ENCODE measurements at places on chromosomes 1 and 21.

GRCh38 chr1:208631506-208631905 lies 387.3 kb upstream of the PLXNA2 start:
- H3K27ac ChIP-seq: no peak overlapping the region
- no peaks in the 10 kb centered on the region for H3K27me3 ChIP-seq

GRCh38 chr1:235415008-235415904 lies 48.0 kb downstream of the TBCE start:
- H3K4me3 ChIP-seq: no peak overlapping the region
- H3K36me3 ChIP-seq: no peaks in the 10 kb centered on the region
- H3K4me1 ChIP-seq: peaks cover 12% of the 10 kb centered on the region
- peak; percentile 88 for DNase-seq
- H3K27me3 ChIP-seq: no peaks in the 10 kb centered on the region

GRCh38 chr1:225653463-225654276 lies 747 bp upstream of the ENAH start:
- H3K4me1 ChIP-seq: no peaks in the 10 kb centered on the region
- H3K36me3 ChIP-seq: no peaks in the 10 kb centered on the region
- peak overlapping the region; percentile 95 for H3K27ac ChIP-seq

GRCh38 chr1:24968941-24969585 lies 39.0 kb upstream of the RUNX3 start:
- H3K27ac ChIP-seq: no peak overlapping the region
- H3K4me1 ChIP-seq: no peaks in the 10 kb centered on the region
- H3K36me3 ChIP-seq: no peaks in the 10 kb centered on the region
- DNase-seq: no peak
- H3K27me3 ChIP-seq: no peaks in the 10 kb centered on the region

GRCh38 chr1:47803815-47804501 lies 193.2 kb downstream of the TRABD2B start:
- no peak overlapping the region for H3K27ac ChIP-seq
- no peak overlapping the region for H3K4me3 ChIP-seq
- DNase-seq: no peak
- H3K27me3 ChIP-seq: no peaks in the 10 kb centered on the region
- no peaks in the 10 kb centered on the region for H3K36me3 ChIP-seq
- H3K4me1 ChIP-seq: no peaks in the 10 kb centered on the region

- DNase-seq: no peak
- H3K27ac ChIP-seq: no peak overlapping the region
- H3K27me3 ChIP-seq: no peaks in the 10 kb centered on the region
Observed at GRCh38 chr1:199067483-199067882, 428.6 kb downstream of the PTPRC start.

- no peaks in the 10 kb centered on the region for H3K4me1 ChIP-seq
- DNase-seq: no peak
- H3K27ac ChIP-seq: no peak overlapping the region
- no peak overlapping the region for H3K4me3 ChIP-seq
Observed at GRCh38 chr1:27049607-27050006, 37.0 kb upstream of the TENT5B start.

- peak; percentile 61 for DNase-seq
- H3K27me3 ChIP-seq: no peaks in the 10 kb centered on the region
- H3K27ac ChIP-seq: no peak overlapping the region
- no peak overlapping the region for H3K4me3 ChIP-seq
Observed at GRCh38 chr21:39125752-39126485, 57.3 kb downstream of the PSMG1 start.

GRCh38 chr1:212034516-212035122 lies 738 bp downstream of the INTS7 start:
- H3K27ac ChIP-seq: peak overlapping the region; percentile 80
- H3K27me3 ChIP-seq: no peaks in the 10 kb centered on the region
- peak overlapping the region; percentile 1 for H3K4me3 ChIP-seq
- H3K4me1 ChIP-seq: peaks cover 21% of the 10 kb centered on the region
- no peaks in the 10 kb centered on the region for H3K36me3 ChIP-seq
- DNase-seq: peak; percentile 4

DNA sequence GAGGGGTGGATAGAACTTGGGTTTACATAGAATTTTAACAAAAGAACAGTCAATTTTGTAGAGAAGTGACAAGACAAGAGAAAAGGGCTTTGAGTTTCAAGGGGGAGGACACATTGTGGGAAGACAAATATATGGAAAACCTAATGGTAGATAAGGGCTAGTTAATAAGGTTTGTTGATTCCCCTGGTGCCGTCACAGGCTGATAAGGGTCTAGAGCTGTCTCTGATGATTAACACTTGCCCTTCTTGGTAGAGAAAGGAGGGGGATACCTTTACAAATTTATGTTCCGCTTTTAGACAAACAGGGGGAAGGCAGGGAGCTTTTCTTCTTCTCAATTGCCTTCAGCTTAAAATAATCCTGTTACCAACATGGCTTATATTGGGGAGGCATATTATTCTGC lies 124.3 kb downstream of the ETS2 start:
- no peak for DNase-seq
- no peaks in the 10 kb centered on the region for H3K36me3 ChIP-seq
- no peaks in the 10 kb centered on the region for H3K4me1 ChIP-seq

DNA sequence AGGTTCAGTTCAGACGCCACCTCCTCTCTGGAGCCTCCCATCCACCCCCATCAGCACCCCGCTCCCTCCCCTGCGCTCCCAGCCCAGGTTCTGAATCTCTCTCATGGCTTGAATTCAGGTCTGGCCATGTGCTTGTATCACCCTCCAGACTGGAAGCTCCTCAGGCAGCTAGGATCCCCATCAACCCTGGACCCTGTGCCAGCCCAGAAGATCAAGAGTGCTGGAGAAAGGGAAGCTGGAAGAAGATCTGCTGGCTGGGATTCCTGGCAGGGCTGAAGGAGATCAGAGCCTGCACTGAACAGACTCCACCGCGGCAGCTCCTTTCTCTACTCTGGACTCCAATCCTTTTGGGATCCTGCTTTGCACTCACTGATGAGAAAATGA lies 11.7 kb upstream of the TINAGL1 start:
- peak overlapping the region; percentile 14 for H3K27ac ChIP-seq
- no peaks in the 10 kb centered on the region for H3K27me3 ChIP-seq
- no peak overlapping the region for H3K4me3 ChIP-seq
- no peak for DNase-seq
